ENCODE measurements at places on chromosomes 7 and 10. TPM values are rescaled to one million over a fixed set of nuclear protein-coding genes. Genes with fewer than 3 reads are reported as not detected.
A peak's percentile ranks its signal among the peaks of the same experiment; 100 is the strongest.

Gene CBLL1
- 40.8 TPM for total RNA-seq

GRCh38 chr7:66429498-66430163 is 199.1 kb upstream of the KCTD7 start:
- DNase-seq = no peak
- no peaks in the 10 kb centered on the region for H3K4me1 ChIP-seq
- no peaks in the 10 kb centered on the region for H3K27me3 ChIP-seq
- H3K4me3 ChIP-seq = no peak overlapping the region

Gene POLD2
- 101 TPM for total RNA-seq

- H3K4me3 ChIP-seq = no peak overlapping the region
- H3K36me3 ChIP-seq = no peaks in the 10 kb centered on the region
- H3K4me1 ChIP-seq = peaks cover 11% of the 10 kb centered on the region
- no peak overlapping the region for H3K27ac ChIP-seq
Observed at GRCh38 chr10:100392686-100393003, 45.6 kb downstream of the SCD start.

Gene TMEM270
- not detected for total RNA-seq

Gene RNF133
- not detected for total RNA-seq

Gene OR13A1
- not detected for total RNA-seq

Gene NSUN6
- 14.1 TPM for total RNA-seq

DNA sequence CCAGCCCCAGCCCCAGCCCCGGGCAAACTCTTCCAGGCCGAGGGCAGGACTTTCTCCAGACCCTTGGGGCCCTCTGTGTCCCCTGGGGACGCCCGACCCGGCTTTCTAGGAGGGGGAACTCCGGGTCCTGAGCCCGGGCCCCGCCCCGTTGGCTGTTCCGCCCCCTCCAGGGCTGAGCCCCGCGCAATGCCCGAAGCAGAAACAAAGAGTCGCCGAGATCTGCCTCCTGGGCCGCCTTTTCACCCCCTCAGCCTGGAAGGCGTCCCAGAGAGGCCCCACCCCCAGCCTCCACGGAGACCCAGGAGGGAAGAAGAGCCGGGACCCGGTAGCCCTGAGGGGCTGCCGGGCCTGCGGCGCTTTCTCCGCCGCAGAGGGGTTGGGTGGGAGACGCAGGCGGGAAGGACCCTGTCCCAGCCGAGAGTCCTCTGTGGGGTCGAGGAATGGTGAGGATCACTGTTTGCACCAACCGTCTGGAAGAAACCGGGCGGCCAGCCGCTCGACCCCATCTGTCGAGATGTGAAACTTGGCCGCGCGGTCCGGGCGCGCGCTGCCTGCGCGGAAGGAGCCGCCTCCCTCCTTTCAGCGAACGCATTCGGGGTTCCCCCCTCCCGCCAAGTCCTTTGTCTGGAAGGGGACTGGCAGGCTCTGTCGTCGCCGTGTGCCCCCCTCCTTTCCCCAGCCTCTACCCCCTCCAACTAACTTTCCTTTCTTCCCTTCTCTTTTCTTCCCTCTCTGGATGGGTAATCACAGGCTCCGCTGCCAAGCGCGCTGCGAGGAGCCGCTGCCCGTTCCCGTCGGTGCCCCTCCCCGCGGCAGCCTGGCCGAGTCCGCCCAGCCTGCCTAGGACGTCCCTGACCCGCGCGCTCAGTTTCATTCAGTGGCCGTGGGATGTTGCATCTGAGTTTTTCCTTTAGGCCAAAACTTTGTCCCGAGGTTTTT is 10.2 kb downstream of the EN2 start:
- peak overlapping the region; percentile 15 for H3K4me3 ChIP-seq
- no peaks in the 10 kb centered on the region for H3K36me3 ChIP-seq
- H3K4me1 ChIP-seq = peaks cover 5% of the 10 kb centered on the region
- peak; percentile 59 for DNase-seq
- peaks cover 73% of the 10 kb centered on the region for H3K27me3 ChIP-seq

DNA sequence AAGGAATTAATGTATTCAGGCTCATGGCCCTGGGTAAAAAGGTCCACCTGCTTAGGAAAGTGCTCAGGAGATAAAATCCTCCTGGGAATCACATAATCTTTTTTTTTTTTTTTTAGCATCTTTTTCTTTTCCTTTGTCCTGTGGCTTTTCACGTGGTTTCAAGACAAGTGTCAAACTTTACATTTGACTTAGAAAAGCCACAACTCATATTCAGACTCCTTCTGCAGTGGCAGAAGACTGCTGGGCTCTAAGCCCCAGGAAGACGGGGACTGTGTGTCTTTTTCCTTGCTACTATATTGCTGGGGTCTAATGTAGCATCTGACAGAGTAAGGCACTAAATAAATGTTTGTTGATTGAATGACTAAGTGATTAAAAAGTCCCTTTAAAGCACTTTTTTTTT is 127.5 kb upstream of the ANKRD1 start:
- no peak overlapping the region for H3K4me3 ChIP-seq
- H3K27ac ChIP-seq = no peak overlapping the region
- peaks cover 4% of the 10 kb centered on the region for H3K4me1 ChIP-seq

GRCh38 chr10:132397671-132398565 is 918 bp downstream of the PWWP2B start:
- H3K27ac ChIP-seq = peak overlapping the region; percentile 76
- no peaks in the 10 kb centered on the region for H3K36me3 ChIP-seq
- peaks cover 18% of the 10 kb centered on the region for H3K4me1 ChIP-seq
- no peaks in the 10 kb centered on the region for H3K27me3 ChIP-seq
- peak overlapping the region; percentile 84 for H3K4me3 ChIP-seq
- DNase-seq = no peak

Gene PTF1A
- not detected for total RNA-seq

DNA sequence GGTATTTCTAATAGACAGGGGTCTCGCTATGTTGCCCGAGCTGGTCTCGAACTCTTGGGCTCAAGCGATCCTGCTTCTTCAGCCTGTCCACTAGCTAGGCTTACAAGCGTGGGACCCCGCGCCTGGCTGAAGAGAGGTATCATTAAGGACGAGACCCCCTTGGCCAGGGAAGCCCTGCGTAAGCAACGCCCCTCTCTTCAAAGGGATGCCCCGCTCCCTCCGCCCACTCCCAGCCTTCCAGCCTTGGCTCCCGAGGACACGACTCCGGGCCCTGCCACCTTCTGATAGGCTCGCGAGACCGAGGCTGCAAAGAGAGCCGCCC is 220 bp upstream of the ZKSCAN5 start:
- H3K36me3 ChIP-seq = no peaks in the 10 kb centered on the region
- peaks cover 21% of the 10 kb centered on the region for H3K4me1 ChIP-seq
- H3K27ac ChIP-seq = peak overlapping the region; percentile 94
- H3K4me3 ChIP-seq = peak overlapping the region; percentile 91
- H3K27me3 ChIP-seq = no peaks in the 10 kb centered on the region

- H3K4me1 ChIP-seq = no peaks in the 10 kb centered on the region
- no peaks in the 10 kb centered on the region for H3K27me3 ChIP-seq
- no peak overlapping the region for H3K4me3 ChIP-seq
- H3K27ac ChIP-seq = no peak overlapping the region
- H3K36me3 ChIP-seq = no peaks in the 10 kb centered on the region
Observed at GRCh38 chr7:68073701-68074100, 1077.1 kb downstream of the TYW1 start.

Gene PTPN20
- total RNA-seq = not detected

DNA sequence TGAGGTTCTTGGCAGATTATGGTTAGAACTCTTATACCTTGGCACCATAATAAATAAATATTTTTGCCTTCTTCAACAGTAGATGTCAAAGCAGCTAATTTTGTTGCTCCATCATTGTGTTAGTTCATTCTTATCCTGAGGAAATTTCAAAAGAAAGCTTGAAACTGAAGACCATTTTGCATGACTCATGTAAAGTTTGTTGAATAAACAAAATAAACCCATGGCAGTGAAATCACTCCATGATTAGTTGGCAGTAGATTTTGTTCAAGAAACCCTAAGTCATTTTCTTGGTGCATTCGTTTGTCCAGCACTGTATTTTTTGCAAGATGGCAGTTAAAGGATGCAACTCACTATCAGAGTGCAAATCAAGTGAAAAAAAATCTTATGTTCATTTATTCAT is 91.6 kb downstream of the HECW1 start:
- H3K4me3 ChIP-seq = no peak overlapping the region
- DNase-seq = no peak
- peaks cover 12% of the 10 kb centered on the region for H3K27me3 ChIP-seq
- no peak overlapping the region for H3K27ac ChIP-seq

- no peak overlapping the region for H3K4me3 ChIP-seq
- H3K36me3 ChIP-seq = no peaks in the 10 kb centered on the region
- no peak for DNase-seq
- no peak overlapping the region for H3K27ac ChIP-seq
- H3K27me3 ChIP-seq = no peaks in the 10 kb centered on the region
Observed at GRCh38 chr7:31772211-31772610, 85.2 kb downstream of the PPP1R17 start.

- peak; percentile 23 for DNase-seq
- H3K4me3 ChIP-seq = no peak overlapping the region
- no peaks in the 10 kb centered on the region for H3K36me3 ChIP-seq
- no peaks in the 10 kb centered on the region for H3K27me3 ChIP-seq
Observed at GRCh38 chr7:5831196-5831595, 49.4 kb upstream of the OCM start.

DNA sequence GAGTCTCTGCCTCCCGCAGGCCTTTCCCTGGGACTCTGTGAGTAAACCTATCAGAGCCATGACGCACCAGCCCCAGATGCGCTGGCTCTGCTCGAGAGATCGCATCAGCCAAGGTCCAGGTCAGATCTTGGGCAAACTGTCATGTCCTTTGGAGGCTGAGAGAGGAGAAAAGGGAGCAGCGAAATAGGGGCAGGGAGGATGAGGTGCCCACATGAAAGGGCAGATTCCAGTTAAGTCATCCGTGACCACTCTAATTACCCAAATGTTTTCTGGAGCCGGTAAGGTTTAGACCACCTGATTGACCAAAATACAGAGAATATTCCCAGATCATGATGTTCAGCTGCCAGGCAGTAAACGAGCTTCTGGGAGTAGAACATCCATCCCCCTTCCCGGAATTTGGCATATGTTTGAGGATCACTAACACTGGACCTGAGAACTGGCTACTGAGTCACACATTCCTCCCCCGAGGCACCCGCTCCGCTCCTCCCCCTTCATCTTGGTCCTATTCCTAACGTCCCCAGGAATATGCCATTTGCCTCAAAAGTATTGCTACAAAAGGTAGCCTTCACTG is 88.0 kb downstream of the FGFR2 start:
- H3K27me3 ChIP-seq = no peaks in the 10 kb centered on the region
- H3K4me3 ChIP-seq = no peak overlapping the region
- DNase-seq = no peak

- no peaks in the 10 kb centered on the region for H3K27me3 ChIP-seq
- H3K4me3 ChIP-seq = peak overlapping the region; percentile 74
- H3K36me3 ChIP-seq = peaks cover 11% of the 10 kb centered on the region
- H3K27ac ChIP-seq = peak overlapping the region; percentile 93
Observed at GRCh38 chr10:124694481-124695220, 49.5 kb downstream of the FAM53B start.

DNA sequence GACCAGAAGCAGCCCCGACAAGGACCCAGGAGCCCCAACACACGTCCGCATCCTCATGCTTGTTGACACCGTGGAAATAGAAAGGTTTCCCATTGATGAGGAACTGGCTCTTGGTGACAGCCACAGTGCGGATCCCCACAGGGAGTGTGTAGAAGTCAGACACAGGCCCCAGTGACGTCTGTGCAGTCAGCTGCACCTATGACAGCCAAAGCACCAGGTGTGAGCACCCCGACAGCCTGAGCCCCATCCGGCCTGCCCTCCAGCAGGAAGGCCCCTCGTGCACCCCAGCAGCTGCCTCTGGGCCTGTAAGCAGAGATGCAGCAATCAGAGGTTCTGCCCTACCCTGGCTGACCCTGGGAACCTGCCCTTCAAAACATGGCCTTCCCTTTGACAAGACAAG is 7.1 kb downstream of the GUSB start:
- H3K36me3 ChIP-seq = no peaks in the 10 kb centered on the region
- no peak overlapping the region for H3K27ac ChIP-seq
- H3K27me3 ChIP-seq = no peaks in the 10 kb centered on the region
- peaks cover 3% of the 10 kb centered on the region for H3K4me1 ChIP-seq
- no peak overlapping the region for H3K4me3 ChIP-seq

Gene PNLIPRP2
- not detected for total RNA-seq

GRCh38 chr10:84310470-84310869 is 17.9 kb upstream of the CCSER2 start:
- no peak overlapping the region for H3K27ac ChIP-seq
- peaks cover 4% of the 10 kb centered on the region for H3K36me3 ChIP-seq
- peaks cover 48% of the 10 kb centered on the region for H3K4me1 ChIP-seq
- peaks cover 4% of the 10 kb centered on the region for H3K27me3 ChIP-seq
- no peak for DNase-seq

GRCh38 chr10:122531939-122532338 is 28.6 kb upstream of the DMBT1 start:
- H3K36me3 ChIP-seq = no peaks in the 10 kb centered on the region
- H3K4me3 ChIP-seq = no peak overlapping the region
- no peaks in the 10 kb centered on the region for H3K4me1 ChIP-seq
- H3K27ac ChIP-seq = no peak overlapping the region
- H3K27me3 ChIP-seq = peaks cover 36% of the 10 kb centered on the region

DNA sequence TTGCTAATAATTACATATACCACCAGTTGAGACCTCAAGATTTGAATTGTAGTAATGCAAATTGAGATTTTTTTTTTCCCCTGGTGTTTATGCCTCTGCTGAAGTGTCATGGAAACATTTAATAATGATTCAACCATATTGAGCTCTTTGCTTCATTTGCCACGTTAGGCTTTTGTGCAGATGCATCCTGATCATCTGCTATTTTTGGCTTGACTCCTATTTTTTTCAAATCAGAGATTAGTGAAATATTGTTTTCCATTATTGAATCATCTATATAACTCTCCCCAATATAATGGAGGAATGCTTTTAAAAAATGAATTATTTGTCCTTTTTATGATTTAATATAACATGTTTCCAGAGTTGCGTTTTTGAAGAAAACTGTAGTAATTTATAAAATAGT is 115.1 kb downstream of the SRI start:
- DNase-seq = no peak
- no peaks in the 10 kb centered on the region for H3K27me3 ChIP-seq
- H3K27ac ChIP-seq = no peak overlapping the region
- no peaks in the 10 kb centered on the region for H3K36me3 ChIP-seq

Gene EPHB6
- total RNA-seq = 0.64 TPM

GRCh38 chr10:62638062-62638477 is 166.4 kb upstream of the ADO start:
- H3K27me3 ChIP-seq = no peaks in the 10 kb centered on the region
- H3K4me3 ChIP-seq = no peak overlapping the region
- peaks cover 7% of the 10 kb centered on the region for H3K4me1 ChIP-seq
- no peak overlapping the region for H3K27ac ChIP-seq

- no peak overlapping the region for H3K27ac ChIP-seq
- no peak overlapping the region for H3K4me3 ChIP-seq
- DNase-seq = no peak
Observed at GRCh38 chr10:44385696-44386441, 972 bp upstream of the CXCL12 start.

GRCh38 chr7:106905734-106906133 is 40.7 kb downstream of the PIK3CG start:
- no peak overlapping the region for H3K4me3 ChIP-seq
- H3K27me3 ChIP-seq = no peaks in the 10 kb centered on the region
- peaks cover 19% of the 10 kb centered on the region for H3K4me1 ChIP-seq
- no peak overlapping the region for H3K27ac ChIP-seq

Gene LSM5
- 48.6 TPM for total RNA-seq

Gene CARD11
- 79.3 TPM for total RNA-seq

All from natural killer cell treated with Interleukin-12 subunit alpha and Interleukin-12 subunit beta and Interleukin-15 and Interleukin-18, amount 100 ng/mL, for 72 hours (primary cell).